GM12865 (cell line): ENCODE measurements at places on chromosomes 2 and 18.

DNA sequence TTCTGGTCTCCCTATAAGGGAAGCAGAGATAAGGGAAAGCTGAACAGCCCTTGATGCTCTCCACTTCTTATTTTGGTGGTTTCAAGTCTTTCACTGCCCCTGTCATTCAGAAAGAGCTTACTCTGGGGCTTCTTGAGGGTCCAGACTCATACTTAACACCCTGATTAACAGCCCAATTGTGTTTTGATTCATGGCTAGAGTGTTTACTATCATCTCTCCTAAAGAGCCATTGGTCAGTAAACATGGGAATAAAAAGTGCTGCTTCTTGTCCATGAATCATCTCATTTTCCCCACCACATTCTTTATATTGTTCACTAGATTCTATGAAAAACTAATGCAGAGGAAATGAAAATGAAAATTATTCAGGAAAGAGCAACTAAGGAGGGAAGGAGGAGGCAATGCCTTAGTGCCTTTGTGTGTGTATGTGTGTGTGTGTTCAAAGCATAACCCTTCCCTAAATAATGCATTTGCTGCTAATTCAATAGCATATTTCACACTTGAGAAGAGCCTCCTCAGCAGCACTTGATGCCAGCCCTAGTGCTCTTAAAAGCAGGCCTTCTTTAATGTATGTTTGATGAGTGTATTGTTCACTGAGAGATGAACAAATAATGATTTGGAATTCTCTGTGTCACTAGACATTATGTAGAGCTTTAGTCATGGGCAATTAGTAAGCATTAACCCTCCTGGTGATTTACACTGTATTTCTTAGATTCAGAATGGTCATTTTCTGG is 63.5 kb downstream of the DCC start:
- DNase-seq: no peak

DNA sequence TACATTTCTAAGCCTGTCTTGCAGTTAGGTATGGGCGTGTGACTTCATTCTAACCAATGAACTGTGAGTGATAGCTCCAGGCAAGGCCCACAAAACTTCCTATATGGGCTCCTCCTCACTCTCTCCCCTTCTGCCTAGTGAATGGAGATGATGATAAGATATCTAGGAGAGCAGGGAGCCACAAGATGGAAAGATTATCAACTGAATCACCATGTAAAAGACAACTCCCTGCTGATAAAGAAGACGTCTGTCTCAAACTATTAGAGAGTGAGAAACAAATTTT is 237.1 kb downstream of the GPD2 start:
- no peak for DNase-seq

DNA sequence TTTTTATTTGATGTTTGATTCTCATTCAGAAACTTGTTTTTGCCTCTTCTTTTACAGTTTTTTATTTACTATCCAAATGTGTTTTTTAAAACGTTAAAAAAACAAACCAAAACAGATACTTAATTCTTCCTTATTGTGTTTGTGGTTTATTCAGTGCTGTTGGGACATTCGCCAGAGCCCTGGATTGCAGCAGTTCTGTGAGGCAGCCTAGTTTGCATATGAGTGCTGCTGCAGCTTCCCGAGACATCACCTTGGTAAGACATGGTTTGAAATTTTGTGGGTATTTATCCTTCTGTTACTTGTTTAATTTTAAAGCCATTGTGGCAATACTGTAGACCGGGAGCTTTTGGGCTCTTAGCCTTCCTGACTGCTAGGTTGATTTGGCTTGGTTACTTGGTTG is 91.2 kb downstream of the MTA3 start:
- no peak for DNase-seq

DNA sequence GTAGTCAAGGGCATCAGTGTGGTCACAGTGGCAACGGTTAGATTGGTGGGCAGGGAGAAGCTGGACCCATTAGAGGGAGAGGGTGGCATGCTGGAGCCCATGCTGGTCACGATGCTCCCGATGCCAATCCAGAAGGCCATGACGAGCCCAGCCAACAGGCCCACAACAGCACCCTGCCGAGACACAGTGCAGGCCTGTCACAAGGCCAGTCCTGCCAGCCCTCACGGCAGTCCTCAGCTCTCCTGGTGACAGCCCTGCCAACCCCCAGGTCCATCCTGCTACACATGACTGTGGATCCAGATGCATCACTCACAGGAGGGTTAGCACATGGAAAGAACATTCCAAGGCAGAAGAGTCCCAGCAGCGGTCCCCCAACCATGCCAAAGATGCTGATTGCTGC is 10.2 kb upstream of the ATRAID start:
- no peak for DNase-seq

DNA sequence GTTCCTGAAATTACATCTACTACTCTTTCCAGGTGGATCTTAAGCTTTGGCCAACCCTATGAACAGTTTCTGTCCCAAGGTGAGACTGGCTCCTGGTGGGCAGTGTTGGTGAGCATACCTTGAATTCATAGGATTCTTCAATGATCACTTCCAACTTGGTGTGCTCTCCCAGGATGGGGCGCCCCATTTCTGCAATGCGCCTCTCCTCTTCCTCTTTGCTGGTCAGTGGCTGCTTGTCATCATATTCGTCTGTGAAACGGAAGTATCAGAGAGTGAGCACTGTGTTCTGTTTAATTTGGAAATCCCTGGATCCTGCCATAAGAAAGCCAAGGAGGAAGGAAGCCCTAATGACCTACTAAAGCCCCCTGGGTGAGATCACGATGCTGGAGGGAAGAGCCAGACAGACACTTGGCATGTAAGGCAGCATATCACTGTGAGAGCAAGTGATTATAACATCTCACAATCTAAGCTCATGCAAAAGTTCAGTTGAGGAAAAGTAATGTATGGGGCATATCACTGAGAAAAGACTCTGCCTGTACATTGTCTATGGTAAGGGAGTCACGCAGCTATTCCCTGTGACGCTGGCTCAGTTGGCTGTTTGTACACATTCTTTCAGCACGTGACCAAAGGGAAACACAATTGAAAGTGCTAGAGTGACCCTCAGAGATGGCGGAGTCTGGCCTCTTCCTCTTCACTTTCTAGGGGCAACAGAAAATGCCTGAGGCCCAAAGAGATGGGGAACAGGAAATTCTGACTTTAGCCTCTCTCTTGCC is 287.0 kb downstream of the SLC8A1 start:
- no peak for DNase-seq
